ENCODE measurements at places on chromosomes 2 and 18.

GRCh38 chr2:65069439-65069824, 13.2 kb downstream of the CEP68 start:
- no peak for DNase-seq

GRCh38 chr2:40321822-40322221, 130.1 kb downstream of the SLC8A1 start:
- DNase-seq = no peak

- no peak for DNase-seq
Observed at GRCh38 chr2:233093721-233094120, 33.6 kb downstream of the INPP5D start.

GRCh38 chr2:95044601-95045000, 19.1 kb downstream of the MAL start:
- no peak for DNase-seq

DNA sequence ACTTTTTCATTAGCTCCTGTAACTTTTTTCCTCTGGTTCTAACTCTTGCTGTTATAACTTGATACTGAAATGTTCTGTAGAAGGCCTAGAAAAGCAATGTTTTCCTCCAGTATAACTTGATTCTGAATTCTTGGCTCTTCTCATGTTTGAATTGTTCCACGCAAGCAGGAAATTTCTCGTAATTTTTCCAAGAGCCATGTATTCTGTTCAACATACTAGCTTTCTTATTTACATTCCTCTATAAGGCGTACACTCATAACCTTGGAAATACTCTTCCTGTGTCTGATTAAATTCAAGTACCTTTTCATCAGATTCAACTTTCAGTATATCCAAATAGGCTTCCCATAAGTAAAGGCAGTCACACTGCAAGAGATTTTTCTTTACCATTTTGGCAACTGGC, 109.1 kb downstream of the SMAD2 start:
- DNase-seq = no peak

GRCh38 chr2:73503992-73504570, 118.4 kb downstream of the ALMS1 start:
- DNase-seq = no peak

GRCh38 chr2:173151671-173152401, 76.2 kb downstream of the MAP3K20 start:
- no peak for DNase-seq

GRCh38 chr18:9961041-9961440, 47.2 kb downstream of the VAPA start:
- no peak for DNase-seq

GRCh38 chr18:48834413-48835031, 116.2 kb downstream of the SMAD7 start:
- DNase-seq = no peak

GRCh38 chr2:88549616-88550292, 77.5 kb downstream of the EIF2AK3 start:
- no peak for DNase-seq

DNA sequence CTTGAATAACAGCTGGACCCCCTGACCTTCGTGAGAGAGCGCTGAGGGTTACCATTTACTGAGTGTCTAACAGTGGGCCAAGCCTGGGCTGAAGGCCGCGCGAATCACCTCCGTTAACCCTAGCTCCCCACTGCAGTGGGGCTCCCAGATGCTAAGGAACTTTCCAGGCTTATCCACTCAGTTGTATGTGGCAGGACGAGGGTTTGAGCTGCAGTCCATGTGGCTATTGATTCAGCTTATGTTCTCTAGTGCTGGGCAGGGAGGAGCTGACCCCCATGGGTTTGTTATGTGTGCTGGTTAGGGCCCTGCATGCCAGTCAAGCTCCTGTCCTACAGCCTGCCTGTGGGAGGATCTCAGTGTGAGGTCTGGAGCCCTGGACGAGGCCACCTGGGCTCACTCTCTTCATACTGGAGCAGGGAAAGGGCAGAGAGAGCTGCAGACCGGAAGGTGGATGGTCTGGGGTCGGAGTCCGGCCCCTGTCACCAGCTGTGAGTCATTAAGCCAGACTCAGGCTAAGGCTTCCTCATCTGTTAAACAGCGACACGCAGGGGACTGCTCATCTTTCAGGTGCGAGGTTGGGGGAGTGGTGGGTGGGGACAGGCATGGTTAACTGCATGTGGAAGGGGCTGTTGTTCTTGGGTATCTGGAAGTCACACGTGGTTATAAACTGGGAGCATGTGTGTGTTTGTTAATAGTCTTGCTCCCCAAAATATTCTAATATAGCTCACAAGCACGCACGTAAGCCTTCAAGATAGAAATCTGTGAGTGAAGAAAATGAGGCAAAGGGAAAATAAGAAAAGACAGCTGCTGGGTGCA, 6.6 kb downstream of the PSD4 start:
- no peak for DNase-seq

DNA sequence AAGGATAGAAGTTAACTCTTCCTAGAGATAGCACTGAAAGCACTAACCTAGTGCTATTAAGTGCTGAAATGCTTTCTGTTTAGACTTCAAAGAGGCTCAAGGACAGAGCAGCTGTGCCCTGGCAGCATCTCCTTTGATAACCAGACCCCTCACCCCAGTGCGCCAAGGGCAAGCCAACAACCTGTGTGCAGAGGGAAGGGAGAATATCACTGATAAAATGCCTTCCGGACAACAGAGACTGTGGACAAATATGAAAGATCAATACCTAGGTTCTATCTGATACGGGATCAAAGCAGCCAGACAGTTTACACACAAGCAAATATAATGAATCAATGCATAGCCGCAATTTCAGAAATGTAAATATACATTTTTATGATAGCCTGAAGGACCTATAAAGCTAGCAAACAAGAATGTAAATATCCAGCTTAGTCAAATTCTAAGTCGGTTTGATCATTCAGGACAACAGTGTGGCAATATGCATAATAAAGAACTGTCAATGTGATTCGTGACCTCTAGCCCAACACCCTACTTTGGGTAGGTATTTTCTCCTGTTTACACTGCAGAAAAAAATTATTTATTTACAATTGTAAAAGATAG, 91.8 kb upstream of the RFX8 start:
- DNase-seq = no peak

GRCh38 chr2:43977677-43978375, 18.0 kb downstream of the LRPPRC start:
- DNase-seq = no peak

GRCh38 chr2:133801946-133802345, 233.7 kb upstream of the NCKAP5 start:
- DNase-seq = no peak

DNA sequence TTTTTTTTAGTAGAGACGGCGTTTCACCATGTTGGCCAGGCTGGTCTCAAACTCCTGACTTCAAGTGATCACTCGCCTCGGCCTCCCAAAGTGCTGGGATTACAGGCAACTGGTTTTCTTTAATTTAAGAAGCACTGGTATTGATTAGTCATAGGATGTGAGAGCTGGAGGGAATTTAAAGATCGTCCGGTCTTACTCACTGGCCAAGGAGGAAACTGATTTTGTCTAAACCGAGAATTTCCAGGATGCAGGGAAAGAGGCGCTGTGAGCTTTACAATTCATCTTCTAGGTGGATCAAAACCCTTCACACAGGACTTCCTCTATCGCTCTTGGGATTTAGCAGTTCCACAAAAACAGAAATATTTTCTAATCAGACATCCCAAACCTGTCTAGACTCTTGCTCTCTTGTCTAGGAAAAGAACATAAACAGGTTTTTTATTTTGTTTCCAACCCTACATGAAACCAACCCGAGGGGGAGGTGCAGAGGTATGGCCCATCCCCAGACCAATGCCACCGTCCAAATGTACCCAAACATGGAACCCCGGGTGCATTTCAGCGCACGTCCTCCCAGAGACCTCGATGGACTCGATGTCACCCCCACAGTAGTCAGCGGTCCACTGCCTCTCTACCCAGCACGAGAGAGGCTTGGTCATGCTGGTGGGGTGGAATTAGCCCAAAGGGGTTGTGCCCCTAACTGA, 12.5 kb upstream of the TUBB6 start:
- DNase-seq = no peak

- DNase-seq = no peak
Observed at GRCh38 chr18:51617167-51617566, 419.7 kb upstream of the MEX3C start.

DNA sequence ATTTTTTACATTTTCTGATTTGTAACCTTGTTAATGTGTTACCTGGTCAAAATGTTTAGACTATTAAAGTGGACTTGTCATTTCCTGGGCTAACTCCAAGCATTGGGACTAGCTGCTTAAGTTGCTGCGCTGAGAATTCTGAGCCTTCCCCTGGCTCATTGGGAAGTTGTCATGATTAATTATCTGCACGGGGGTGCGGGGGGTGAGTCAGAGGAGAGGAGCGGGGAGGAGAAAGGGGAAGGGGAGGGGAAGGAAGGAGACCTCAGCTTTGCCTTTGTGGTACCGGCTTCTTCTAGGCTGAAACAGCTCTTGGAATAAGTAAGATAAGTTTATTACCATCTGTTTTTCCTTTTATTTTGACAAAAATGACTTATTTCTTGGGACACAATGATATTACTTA, 52.9 kb upstream of the APCDD1 start:
- DNase-seq = no peak

GRCh38 chr18:6776188-6776587, 46.7 kb downstream of the ARHGAP28 start:
- DNase-seq = no peak

DNA sequence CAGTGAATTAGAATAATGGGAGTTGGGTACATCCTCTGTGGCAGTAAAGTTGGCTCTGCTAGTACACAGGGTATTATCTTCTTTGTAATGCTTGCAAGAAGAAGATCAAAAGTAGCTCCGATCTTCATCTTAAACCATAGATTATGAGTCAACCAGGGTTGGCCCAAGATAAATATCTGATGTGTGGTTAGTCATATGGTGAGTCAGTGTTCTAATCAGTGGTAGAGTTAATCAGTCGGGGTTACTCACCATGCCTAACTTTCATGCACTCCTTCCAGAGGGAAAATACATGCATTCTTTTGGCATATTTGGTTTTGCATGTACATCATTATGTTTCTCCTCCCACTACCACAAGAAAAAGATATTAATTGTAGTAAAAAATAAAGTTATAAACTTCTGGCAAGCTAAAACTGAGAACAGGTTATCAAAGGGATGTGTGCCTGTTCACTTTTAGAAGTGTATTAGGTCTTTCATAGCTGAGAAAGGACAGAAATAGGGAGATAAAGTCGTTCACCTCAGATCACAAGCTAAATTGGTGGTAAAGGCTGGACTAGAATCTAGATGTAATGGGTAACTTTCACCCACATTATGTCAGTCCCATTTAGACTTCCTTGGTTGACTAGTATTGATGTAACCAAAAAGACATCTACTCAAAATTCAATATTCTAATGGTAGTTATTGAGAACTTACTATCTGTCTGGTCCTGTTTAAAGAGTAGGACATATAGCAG, 684.4 kb downstream of the IRS1 start:
- no peak for DNase-seq

All from NCI-H748 treated with DMSO at 0.1 percent for 48 hours (cell line).